Activated CD8-positive, alpha-beta memory T cell treated with anti-CD3 and anti-CD28 coated beads for 1 hour (primary cell): ENCODE measurements at places on chromosomes 7 and 10.

DNA sequence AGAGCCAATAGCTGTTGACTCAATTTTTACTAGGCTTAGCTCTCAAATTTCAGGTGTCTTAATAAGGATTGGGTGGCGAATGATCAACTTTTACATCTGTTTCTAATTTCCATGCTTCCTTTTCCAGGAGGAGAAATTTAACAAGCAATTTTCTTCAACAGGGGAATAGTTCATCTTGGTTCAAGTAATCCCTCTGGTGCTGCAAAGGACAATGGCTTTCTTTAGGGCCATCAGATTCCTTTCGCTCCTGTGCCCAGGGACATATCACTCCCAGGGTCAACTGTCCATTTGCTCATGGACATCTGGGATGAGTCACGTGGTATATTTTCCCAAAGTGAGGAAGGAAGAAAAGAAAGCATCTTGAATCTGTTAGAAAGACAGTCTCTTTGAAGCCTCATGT is 313.3 kb downstream of the FRMD4A start:
- DNase-seq = no peak

- no peak for DNase-seq
Observed at GRCh38 chr7:5692112-5692844, 89.2 kb downstream of the RNF216 start.

GRCh38 chr10:102230861-102231356 is 4.8 kb downstream of the ELOVL3 start:
- no peak for DNase-seq

- DNase-seq = no peak
Observed at GRCh38 chr10:10919976-10920375, 97.7 kb upstream of the CELF2 start.

GRCh38 chr7:136074843-136075242 is 97.7 kb upstream of the MTPN start:
- DNase-seq = no peak

DNA sequence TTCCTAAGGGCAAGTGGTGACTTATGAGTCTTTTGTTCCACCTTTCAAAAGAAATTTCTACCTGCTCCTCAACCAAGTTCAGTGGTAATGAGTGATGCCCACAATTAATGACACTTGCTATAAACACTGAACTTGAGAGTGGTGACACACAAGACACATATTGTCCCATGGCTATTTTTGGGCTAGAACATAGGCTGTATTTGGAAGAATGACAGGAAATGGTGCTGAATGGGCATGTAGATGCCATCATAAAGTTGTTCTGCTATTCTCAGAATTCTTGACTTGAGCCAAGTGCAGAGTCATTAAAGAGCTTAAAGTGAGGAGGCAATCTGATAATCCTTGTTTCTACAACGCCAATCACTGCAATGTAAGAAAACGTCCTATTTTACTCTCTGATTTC is 313.3 kb downstream of the AGMO start:
- DNase-seq = no peak

DNA sequence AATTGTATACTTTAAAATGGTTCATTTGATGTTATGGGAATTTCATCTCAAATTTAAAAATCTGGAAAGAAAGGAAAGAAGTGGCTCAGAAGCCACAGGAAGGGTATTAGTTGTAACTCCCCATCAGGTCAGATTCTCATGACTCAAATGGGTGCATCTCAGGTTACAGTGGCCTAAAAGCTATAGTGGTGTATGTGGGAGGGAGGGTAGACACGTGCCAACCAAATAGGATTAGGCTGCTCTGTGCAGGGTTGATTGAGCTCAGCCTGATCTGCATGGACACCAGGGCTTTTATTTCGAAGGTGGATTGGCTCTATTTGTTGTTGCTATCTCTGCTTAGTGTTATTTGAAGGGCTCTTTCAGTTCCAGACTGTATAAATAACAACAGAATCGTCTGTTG is 121.5 kb upstream of the PRR15 start:
- DNase-seq = no peak

- no peak for DNase-seq
Observed at GRCh38 chr10:74207691-74208480, 56.9 kb downstream of the ADK start.

DNA sequence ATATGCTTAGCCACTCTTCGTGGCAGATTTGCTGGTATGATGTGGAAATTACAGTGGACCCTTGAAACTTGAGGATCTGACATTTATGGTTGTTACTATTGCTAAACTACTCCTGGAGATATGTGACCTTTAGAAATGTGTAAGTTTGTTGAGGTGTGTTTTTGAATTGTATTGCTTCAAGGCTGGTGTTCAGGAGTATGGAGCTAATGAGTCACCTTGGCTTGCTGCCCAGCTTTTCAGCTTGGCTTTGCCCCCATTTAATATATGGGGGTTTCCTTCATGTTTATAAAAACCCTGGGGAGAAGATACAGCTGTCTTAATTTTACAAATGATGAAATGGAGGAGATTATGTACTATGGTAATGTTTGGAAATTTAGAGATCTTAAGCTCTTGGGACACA is 11.6 kb downstream of the HBP1 start:
- peak; percentile 58 for DNase-seq

- peak; percentile 1 for DNase-seq
Observed at GRCh38 chr7:67377939-67378862, 381.6 kb downstream of the TYW1 start.

DNA sequence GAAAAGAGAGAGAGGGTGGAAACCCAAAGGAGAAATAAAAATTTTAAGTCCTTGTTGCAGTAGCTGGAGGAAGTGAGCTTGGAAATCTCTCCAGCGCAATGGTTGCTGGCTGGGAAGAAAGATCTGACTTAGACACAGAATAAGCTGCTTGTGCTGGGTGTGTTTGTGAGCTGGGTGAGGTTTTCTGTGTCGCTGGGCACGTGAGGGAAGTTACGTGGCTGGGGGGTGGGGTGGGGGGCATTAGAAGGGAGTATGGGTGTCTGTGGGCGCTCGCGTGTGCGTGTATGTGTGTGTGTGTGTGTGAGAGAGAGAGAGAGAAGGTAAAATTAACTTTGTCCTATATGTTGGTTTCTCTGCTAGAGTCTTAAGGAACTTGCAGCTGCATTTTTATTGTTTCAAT is 11.6 kb downstream of the TCF7L2 start:
- DNase-seq = no peak

DNA sequence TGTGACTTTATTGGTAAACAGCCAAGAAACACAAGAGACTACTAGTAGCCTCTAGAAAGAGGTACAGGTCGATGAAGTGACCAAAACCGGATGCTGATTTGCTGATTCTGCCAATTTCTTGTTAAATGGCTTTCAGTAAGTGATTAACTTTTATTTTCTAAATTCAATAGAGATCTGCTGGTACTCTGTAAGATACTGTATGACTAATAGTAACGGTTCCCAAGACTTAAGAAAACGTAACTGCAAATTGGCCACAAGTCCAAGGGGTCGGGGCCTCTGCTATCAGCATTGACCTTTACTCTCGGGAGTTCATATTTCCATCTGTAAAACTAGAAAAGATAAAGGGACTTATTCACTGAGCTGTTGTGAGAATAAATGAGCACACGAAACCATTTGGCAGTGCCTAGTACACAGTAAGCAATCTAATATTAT is 1.4 kb downstream of the FAM3C start:
- no peak for DNase-seq
